ENCODE measurements at places on chromosomes 16 and 17. TPM values are rescaled to one million over a fixed set of nuclear protein-coding genes. Genes with fewer than 3 reads are reported as not detected.

KRTAP9-7 gene
- total RNA-seq, result not detected

PRDM7 gene
- not detected for total RNA-seq

AATK gene
- 10.4 TPM for total RNA-seq

ACSM3 gene
- 2.6 TPM for total RNA-seq

DCTN5 gene
- total RNA-seq, result 25.6 TPM

ZFP3 gene
- 6.3 TPM for total RNA-seq

APOBR gene
- under 0.01 TPM for total RNA-seq

ZNF469 gene
- 3.7 TPM for total RNA-seq

KRTAP4-8 gene
- total RNA-seq, result not detected

CBX8 gene
- total RNA-seq, result 4.2 TPM

VWA3A gene
- total RNA-seq, result under 0.01 TPM

KRT14 gene
- total RNA-seq, result 1.0 TPM

HOXB7 gene
- 1.0 TPM for total RNA-seq

DNAI2 gene
- total RNA-seq, result not detected

RASD1 gene
- 4.2 TPM for total RNA-seq

KIF18B gene
- total RNA-seq, result 1.0 TPM

SREBF1 gene
- total RNA-seq, result 23.0 TPM

TSPOAP1 gene
- total RNA-seq, result 1.0 TPM

CHRNB1 gene
- total RNA-seq, result 31.3 TPM

C17orf100 gene
- total RNA-seq, result not detected

FBXW10B gene
- 0.52 TPM for total RNA-seq

NLRC3 gene
- total RNA-seq, result 0.52 TPM

ARL5C gene
- total RNA-seq, result under 0.01 TPM

MYH3 gene
- 6,986 TPM for total RNA-seq

DNAH2 gene
- total RNA-seq, result 0.52 TPM

TMEM220 gene
- 5.2 TPM for total RNA-seq

CASKIN1 gene
- 0.52 TPM for total RNA-seq

KRTAP4-9 gene
- total RNA-seq, result not detected

GFER gene
- 4.7 TPM for total RNA-seq

CHRNE gene
- 1.0 TPM for total RNA-seq

TP53TG3B gene
- not detected for total RNA-seq

PRSS8 gene
- not detected for total RNA-seq

NXN gene
- 33.9 TPM for total RNA-seq

CDH8 gene
- total RNA-seq, result 1.0 TPM

CD7 gene
- total RNA-seq, result 0.52 TPM

CACNG1 gene
- 43.3 TPM for total RNA-seq

GNGT2 gene
- total RNA-seq, result 2.1 TPM

TLE7 gene
- total RNA-seq, result not detected

HSD11B2 gene
- 2.6 TPM for total RNA-seq

EVPL gene
- under 0.01 TPM for total RNA-seq

CLEC3A gene
- total RNA-seq, result not detected

CFAP97D1 gene
- total RNA-seq, result not detected

ZG16B gene
- total RNA-seq, result 0.52 TPM

RNF112 gene
- total RNA-seq, result 2.1 TPM

PPP1R27 gene
- 35.0 TPM for total RNA-seq

APRT gene
- total RNA-seq, result 41.8 TPM

ESRP2 gene
- total RNA-seq, result not detected

ZNF423 gene
- 16.7 TPM for total RNA-seq

XAF1 gene
- total RNA-seq, result 7.3 TPM

TEX14 gene
- under 0.01 TPM for total RNA-seq

MMP2 gene
- 194 TPM for total RNA-seq

PRSS33 gene
- not detected for total RNA-seq

LITAFD gene
- not detected for total RNA-seq

TSR3 gene
- total RNA-seq, result 48.5 TPM

CDRT15 gene
- not detected for total RNA-seq
